ENCODE measurements at places on chromosomes 4 and X. TPM values are rescaled to one million over a fixed set of nuclear protein-coding genes. Genes with fewer than 3 reads are reported as not detected.

NSDHL gene
- polyA plus RNA-seq = 13.4 TPM

DCAF4L1 gene
- polyA plus RNA-seq = 0.09 TPM

GYG2 gene
- polyA plus RNA-seq = 13.6 TPM

TENM3 gene
- 10.3 TPM for polyA plus RNA-seq

WDR13 gene
- polyA plus RNA-seq = 172 TPM

MAGEE1 gene
- 1.5 TPM for polyA plus RNA-seq

ENPEP gene
- 1.4 TPM for polyA plus RNA-seq

PPP4R3C gene
- not detected for polyA plus RNA-seq

RHOXF2B gene
- not detected for polyA plus RNA-seq

TMSB15C gene
- 0.15 TPM for polyA plus RNA-seq

ZNF711 gene
- polyA plus RNA-seq = 1.1 TPM

TMEM156 gene
- 0.28 TPM for polyA plus RNA-seq

P2RY8 gene
- polyA plus RNA-seq = 1.2 TPM

USP17L24 gene
- polyA plus RNA-seq = not detected
